ENCODE measurements at places on chromosomes 2 and 18.

GRCh38 chr2:201735486-201735885 lies 37.0 kb upstream of the MPP4 start:
- no peak for DNase-seq

DNA sequence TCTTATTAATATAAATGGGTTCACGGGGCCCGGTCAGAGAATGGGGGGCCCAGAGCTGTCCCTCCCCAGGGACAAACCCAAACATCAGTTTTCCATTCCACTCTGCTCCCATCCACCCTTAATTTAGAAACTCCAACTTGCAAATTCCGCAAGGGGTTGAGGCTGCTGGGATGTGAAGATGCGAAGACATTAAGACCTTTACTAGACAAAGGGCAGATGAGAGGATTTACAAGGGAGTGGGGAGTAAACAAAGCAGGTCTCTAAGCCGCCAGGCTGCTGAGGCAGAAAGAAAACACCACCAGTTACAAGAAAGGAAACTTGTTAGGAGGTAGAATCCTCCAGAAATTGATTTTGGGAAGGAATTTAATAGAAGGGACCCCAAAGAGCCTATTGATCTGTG lies 33.1 kb downstream of the MARCO start:
- no peak for DNase-seq

DNA sequence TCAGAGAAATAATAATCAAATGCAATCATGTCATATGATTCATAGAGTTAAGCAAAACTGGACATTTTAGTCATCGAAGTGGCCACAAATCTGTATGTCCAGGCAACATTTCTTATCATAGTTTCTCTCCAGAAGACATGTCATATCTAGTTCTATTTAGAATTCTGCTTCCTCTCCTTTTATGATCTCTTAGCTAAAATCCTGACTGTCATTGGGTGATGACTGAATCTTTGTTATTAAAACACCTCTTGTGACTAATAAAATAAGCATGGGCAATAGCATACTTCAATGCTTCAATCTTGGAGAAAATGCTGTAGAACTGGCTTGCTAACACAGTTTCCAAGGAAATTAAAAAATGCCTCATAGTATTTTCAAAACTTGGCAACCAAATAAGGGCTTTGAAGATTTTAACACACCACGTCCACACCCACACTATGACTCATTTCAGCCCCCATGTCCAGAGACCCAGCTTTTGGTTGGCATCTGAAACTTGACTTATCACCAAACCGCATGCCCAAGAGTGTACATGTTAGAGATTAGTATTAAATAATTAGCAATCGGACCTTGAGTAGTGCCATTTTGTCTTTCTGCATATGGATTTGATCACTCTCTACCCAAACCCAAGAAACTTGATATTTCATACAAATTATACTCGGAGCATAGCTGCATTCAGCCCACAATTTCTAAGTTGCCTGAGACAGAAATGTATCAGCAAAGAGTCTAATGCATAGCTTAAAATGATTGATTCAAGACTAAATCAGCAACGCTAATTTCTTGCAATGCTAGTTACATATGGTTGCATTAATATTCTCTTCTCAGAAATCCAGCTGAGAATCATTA lies 106.5 kb upstream of the ETAA1 start:
- DNase-seq, result no peak

GRCh38 chr2:190413421-190413820 lies 5.3 kb downstream of the MFSD6 start:
- no peak for DNase-seq

DNA sequence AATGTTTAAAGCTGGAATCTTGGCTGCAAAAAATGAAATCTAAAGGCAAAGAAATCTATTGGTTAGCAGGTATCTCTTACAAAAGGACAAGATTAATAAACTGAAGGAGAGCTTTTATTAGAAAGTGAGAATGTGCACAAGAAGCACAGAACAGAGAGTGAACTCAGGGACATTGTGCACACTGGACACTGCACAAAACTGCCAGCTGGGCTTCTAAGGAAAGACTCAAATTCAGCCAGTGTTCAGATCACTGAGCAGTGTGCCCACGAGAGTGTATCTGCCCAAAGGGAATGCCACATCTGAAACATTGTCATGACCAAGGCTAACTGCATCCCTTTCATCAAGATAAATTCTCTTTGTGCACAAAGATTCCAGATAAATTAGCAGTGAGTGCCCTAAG lies 129.7 kb upstream of the KCNH7 start:
- no peak for DNase-seq
